Kidney (tissue), 22 donors: ENCODE measurements at places on chromosomes 2 and 18. TPM values are rescaled to one million over a fixed set of nuclear protein-coding genes. Genes with fewer than 3 reads are reported as not detected.

- H3K27ac ChIP-seq: no peak overlapping the region
- no peaks in the 10 kb centered on the region for H3K27me3 ChIP-seq
- H3K36me3 ChIP-seq: no peaks in the 10 kb centered on the region
- H3K4me3 ChIP-seq: no peak overlapping the region
Measured at GRCh38 chr2:170651624-170652325, 63.4 kb upstream of the SP5 start.

DNA sequence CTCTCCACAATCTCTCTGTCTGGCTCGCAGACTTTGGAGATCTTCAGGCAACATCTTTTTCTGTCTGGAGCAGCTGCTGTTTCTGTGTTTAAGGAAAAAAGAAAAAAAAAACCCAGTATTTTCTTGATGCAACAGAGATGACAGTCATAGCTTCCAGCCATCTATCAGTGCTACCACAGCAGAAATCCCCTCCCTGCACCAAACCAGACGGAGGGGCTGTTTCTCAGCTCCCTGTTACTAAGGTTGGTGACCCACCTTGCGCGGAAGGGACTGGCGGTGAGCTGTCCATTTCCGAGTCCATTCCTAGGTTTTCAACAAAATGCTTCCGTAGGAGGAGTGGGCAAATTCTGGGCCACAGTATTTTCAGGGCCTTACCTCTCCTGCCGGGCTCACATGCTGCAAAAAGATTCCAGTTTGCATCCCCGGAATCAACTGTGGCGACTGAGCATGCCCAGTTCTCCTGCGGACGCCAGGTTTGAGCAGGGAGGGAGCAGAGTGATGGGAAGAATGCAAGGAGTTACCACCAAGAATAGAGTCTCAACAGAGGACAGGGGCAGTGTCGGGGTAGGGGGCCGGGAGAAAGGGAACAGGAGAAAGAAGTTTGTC, 1.2 kb downstream of the SLC4A10 start:
- no peak overlapping the region for H3K4me3 ChIP-seq
- no peaks in the 10 kb centered on the region for H3K36me3 ChIP-seq
- DNase-seq: peak; percentile 12
- H3K27ac ChIP-seq: no peak overlapping the region
- peaks cover 5% of the 10 kb centered on the region for H3K27me3 ChIP-seq

GRCh38 chr2:28477087-28477486, 18.8 kb upstream of the PLB1 start:
- no peaks in the 10 kb centered on the region for H3K27me3 ChIP-seq
- no peak overlapping the region for H3K4me3 ChIP-seq
- no peaks in the 10 kb centered on the region for H3K4me1 ChIP-seq

DNA sequence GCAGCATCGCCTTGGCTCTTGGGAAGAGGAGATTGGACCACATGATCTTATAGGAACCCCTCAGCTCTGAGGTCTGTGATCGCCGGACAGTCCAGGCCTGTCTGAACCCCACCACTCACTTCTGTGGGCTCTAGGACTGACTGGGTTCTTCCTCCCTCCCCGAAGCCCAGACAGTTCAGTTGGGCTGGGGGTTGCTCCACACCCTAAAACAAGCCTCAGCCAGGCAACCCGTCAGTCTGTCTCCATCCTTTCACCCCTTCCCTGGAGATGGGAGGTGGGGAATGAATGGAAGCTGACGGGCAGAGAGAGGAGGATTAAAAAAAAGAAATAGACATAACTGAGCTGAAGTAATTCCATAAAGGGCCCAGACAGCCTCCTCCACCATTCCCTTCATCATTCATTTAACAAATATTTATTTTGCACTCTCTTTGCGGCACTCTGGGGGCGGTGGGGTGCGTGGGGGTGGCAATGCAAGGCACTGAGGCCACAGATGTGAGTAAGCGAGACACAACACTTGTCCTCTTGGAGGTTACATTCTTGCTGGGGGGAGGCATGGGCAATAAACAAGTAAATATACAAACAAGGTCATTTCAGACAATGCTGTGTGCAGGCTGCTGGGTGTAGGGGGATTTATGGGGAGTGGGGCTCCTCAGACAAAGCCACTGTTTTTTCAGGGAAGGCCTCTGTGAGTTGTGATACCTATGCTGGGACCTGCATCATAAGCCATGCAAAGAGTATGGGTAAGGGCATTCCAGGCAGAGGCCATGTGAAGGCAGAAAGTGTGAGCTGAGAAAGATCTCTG, 12.9 kb downstream of the WNT10A start:
- no peaks in the 10 kb centered on the region for H3K36me3 ChIP-seq
- peaks cover 17% of the 10 kb centered on the region for H3K27me3 ChIP-seq
- H3K4me3 ChIP-seq: no peak overlapping the region
- peaks cover 14% of the 10 kb centered on the region for H3K4me1 ChIP-seq

GRCh38 chr2:126659562-126660467, 3.9 kb downstream of the GYPC start:
- no peaks in the 10 kb centered on the region for H3K36me3 ChIP-seq
- no peak for DNase-seq
- peak overlapping the region; percentile 71 for H3K27ac ChIP-seq

GRCh38 chr2:235643680-235644511, 150.1 kb downstream of the AGAP1 start:
- H3K36me3 ChIP-seq: no peaks in the 10 kb centered on the region
- no peaks in the 10 kb centered on the region for H3K27me3 ChIP-seq
- no peak for DNase-seq
- peaks cover 2% of the 10 kb centered on the region for H3K4me1 ChIP-seq

ASB1 gene
- polyA plus RNA-seq: 29.4 TPM

ADAM17 gene
- polyA plus RNA-seq: 6.5 TPM

KCMF1 gene
- 21.0 TPM for polyA plus RNA-seq
